ENCODE measurements at places on chromosomes 5 and 9.

- DNase-seq = no peak
Measured at GRCh38 chr5:33531824-33532223, 91.1 kb downstream of the TARS1 start.

DNA sequence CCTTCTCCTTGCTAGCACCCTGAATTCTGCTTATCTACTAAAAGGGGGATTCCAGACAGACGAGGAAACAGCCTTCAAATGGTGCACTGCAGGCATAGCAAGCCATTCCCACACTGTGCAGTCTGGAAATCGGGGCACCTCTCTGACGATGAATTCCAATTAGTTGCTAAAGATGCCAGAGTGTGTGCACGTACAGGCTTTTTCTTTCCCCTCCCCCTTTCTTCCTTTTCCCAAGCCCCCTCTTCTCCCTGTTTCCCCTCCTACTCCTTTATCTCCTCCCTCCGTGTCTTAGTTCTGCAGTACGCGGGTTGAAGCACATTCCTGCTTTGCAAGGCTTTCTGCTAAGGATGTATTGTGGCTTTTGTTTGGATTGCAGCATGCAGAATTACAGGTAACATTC lies at the start of gene GPR21:
TSS of gene GPR21 (plus strand) at position 316 of the 400 bp plus-strand sequence. CDS start 900 bp downstream, outside the sequence.
- no peak for DNase-seq

DNA sequence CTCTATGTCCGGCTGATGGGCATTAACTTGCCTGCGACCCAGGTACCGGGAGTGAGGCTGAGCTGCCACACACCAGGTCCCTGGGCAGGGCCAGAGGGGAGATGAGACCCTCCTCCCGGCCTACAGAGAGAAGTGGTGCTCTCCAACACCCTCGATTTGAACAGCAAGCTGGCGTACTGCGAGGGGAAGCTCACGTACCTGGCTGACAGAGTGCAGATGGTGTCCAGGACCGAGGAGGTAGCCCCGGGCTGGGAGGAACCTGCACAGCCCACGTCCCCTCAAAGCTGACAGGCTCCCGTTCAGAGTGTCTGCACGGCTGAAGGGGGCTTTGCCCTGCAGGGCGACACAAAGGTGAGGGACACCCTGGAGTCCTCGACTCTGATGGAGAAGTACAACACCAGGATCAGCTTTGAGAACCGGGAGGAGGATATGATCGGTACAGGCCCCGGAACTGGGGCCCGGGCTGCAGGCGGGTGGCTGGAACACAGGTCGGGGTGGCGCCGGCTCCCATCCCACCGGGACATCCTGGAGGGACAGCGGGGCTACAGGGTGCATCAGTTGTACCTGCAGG lies 1.0 kb upstream of the RABL6 start:
- no peak for DNase-seq

DNA sequence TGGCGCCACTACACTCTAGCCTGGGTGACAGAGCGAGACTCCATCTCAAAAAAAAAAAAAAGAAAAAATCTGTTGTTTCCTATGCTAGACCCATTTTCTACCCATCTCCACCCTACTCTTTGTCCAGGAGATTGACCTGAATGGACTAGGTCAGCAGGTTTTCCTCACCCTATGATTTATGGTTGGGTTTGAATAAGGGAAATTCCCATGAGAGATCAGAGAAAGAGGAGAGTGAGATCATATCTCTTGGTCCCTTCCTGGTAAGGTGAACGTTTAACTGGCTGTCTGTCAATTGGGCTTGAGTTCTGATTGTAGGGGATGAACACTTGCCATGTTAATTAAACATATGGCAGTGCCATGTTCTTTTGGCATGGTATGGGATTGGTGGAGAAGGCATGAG lies 387.4 kb downstream of the MAN2A1 start:
- DNase-seq = no peak

GRCh38 chr9:72119853-72120252 lies 29.4 kb upstream of the GDA start:
- DNase-seq = no peak

DNA sequence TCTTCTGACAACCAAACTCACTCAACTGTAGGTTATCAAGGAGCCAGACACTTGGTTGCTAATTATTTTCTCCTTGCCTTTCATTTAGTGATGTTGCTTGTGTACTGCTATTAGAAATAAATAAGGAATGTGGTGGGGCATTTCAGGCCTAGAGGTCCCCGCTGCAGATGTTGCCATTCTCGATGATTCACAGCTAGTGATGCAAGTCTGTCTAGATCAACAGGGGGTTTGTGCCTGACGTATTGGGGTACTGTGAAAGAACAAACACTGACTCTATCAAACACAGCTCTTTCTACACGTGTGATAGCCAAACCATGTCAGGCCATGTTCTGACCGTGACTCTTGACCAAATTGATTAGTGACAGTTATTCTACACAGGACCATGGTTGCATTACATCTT lies 144.7 kb downstream of the OSTF1 start:
- DNase-seq = no peak

DNA sequence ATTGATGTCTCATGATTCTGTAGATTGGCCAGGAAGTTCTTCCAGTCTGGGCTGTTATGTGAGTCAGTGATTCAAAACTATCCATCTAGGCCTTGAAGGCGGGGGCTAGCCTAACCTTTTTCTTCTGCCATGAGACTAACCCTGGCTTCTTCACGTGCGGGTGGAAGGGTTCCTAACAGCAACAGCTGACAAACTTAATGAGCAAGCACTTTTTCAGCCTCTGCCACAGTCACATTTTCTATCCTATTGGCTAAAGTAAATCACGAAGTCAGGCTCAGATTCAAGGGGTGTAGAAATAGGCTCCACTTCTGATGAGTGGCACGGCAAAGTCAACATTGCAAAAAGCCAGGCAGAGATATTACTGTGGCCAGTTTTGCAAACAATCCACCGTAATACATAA lies 68.4 kb downstream of the STK32A start:
- DNase-seq = no peak

- peak; percentile 88 for DNase-seq
Measured at GRCh38 chr9:14710804-14711203, 11.7 kb downstream of the CER1 start.

DNA sequence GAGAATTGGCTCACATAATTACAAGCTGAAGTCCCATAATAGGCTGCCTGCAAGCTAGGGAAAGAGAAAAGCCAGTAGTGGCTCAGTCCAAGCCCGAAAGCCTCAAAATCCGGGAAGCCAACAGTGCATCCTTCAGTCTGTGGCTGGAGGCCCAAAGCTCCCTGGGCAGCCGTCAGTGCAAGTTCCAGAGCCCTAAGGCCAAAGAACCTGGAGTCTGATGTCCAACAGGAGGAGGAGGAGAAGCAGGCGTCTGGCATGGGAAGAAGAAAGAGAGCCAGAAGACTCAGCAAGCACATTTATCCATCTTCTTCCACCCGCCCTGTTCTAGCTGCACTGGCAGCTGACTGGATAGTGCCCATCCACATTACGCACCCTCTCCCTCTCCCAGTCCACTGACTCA lies 213.4 kb downstream of the GAS1 start:
- DNase-seq = no peak

DNA sequence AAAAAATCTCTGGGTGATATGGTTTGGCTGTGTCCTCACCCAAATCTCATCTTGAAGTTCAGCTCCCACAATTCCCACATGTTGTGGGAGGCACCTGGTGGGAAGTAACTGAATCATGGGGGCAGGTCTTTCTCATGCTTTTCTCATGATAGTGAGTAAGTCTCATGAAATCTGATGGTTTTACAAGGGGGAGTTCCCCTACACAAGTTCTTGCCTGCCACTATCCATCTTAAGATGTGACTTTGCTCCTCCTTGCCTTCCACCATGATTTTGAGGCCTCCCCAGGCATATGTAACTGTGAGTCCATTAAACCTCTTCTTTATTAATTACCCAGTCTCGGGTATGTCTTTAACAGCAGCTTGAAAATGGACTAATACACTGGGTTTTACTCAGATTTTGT lies 513.9 kb downstream of the TLE4 start:
- no peak for DNase-seq

- DNase-seq = peak; percentile 1
Measured at GRCh38 chr5:163385271-163385670, 52.1 kb upstream of the CCNG1 start.

- DNase-seq = no peak
Measured at GRCh38 chr9:120714846-120715388, 647 bp upstream of the MEGF9 start.

DNA sequence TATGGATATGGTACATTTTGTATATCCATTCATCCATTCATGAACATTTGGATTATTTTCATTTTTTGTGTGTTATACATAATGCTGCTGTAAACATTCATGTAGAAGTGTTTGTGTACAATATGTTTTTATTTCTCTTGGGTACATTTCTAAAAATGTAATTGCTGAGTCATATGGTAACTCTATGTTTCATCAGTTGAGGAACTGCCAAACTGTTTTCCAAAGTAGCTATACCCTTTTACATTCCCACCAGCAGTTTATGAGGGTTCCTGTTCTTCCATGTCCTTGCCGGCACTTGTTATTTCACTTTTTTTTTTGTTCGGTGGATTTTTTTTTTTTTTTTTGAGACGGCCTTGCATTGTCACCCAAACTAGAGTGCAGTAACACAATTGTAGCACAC lies 54.0 kb upstream of the MCCC2 start:
- peak; percentile 28 for DNase-seq

GRCh38 chr9:133730994-133731715 lies 7.0 kb downstream of the SARDH start:
- no peak for DNase-seq

GRCh38 chr5:133219296-133219695 lies 167.5 kb downstream of the HSPA4 start:
- DNase-seq = no peak

- DNase-seq = no peak
Measured at GRCh38 chr5:179230061-179230461, 115.2 kb downstream of the ADAMTS2 start.

DNA sequence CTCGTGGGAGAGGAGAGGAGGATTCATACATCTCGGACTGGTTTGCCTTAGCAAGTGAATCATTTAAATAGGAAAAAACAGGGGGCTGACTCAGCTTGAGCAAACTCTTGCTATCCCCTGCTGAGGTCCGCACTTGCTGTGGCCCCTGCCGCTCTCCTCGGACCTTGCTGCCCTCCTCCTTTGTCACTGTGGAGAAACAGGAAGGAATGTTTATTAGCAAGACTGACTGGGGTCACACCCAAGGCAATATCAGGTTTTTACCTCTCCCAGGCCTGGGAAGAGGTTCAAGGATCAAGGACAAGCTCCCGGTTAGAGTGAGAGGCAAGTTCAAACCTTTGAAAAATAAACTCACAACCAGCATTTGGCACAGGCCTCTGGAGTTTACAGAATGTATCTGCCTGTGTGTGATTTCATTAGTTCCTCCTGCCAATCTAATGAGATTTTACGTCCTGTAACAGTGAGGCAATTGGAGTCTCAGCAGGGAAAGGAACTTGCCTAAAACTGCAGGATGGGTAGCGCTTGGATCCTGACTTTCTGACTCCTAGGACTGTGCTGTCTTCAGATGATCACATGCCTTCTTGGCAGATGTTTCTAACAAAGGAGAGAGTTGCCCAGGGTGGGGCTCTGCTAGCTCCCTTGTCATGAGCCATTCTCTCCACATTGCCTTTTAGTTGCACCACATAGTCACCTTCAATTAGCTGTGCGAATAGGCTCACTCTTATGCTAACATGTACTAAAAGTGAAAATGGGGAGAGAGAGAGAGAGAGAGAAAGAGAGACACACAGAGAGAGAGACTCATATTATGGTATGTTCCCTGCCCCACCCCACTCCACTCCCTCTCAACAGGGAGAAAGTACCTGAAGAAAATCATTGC lies 108.6 kb upstream of the CDKN2B start:
- peak; percentile 72 for DNase-seq

DNA sequence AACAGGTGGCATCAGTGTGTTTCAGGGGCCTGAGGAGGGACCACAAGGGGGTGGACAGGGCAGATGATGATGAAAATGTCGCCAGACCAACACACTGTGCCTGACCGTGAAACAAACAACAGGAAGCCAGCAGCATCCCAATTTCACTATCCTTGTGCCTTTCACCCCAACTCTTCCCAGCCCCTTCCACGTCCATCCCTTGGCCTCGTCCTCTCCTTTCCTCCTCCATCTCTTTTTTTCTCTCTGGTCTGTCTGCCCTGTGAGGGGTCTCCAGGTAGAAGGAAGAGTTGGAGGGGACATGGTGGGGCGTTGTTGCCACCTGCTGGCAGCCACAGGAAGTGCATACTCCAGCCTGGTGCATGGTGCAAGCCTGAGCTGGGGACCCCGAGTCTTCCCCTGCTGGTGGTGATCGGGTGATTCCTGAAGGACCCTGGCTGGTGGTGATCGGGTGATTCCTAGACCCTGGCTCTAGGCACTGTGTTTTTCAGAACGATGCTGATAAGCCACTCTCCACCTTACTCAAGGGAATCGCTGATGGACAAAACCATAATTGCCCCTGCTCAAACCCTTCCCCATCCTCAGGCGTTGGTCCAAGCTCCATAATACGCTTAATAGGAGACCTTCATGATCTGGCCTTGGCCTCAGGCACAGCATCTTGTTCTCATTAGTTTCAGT lies 21.7 kb upstream of the NSD1 start:
- peak; percentile 25 for DNase-seq

GRCh38 chr5:117738571-117738970 lies 1163.9 kb upstream of the SEMA6A start:
- no peak for DNase-seq

- DNase-seq = no peak
Measured at GRCh38 chr5:150163547-150164059, 3.0 kb upstream of the CDX1 start.

GRCh38 chr5:38257308-38258041 lies 884 bp upstream of the EGFLAM start:
- DNase-seq = no peak

Data from fibroblast of skin of scalp (primary cell).